Myocyte (in vitro differentiated cells): ENCODE measurements at places on chromosomes 5 and 9. TPM values are rescaled to one million over a fixed set of nuclear protein-coding genes. Genes with fewer than 3 reads are reported as not detected.

SLC1A1 gene
- 0.57 and 1.1 TPM in 2 replicates for total RNA-seq

CDH6 gene
- total RNA-seq = not detected in 2 replicates

RNF208 gene
- total RNA-seq = 0.21 and 0.36 TPM in 2 replicates

PRDM9 gene
- not detected in 2 replicates for total RNA-seq

OTP gene
- total RNA-seq = not detected in 2 replicates

PSMB7 gene
- total RNA-seq = 263 and 275 TPM in 2 replicates

SPEF2 gene
- 1.6 and 8.4 TPM in 2 replicates for total RNA-seq

NPR3 gene
- 1.0 and 1.1 TPM in 2 replicates for total RNA-seq

PRRC2B gene
- 83.5 and 84.8 TPM in 2 replicates for total RNA-seq

CENPK gene
- 0.96 and 1.5 TPM in 2 replicates for total RNA-seq

HAPLN1 gene
- 0.05 TPM in 1 of 2 replicates, not detected in the other for total RNA-seq

UBTD2 gene
- 40.5 and 45.2 TPM in 2 replicates for total RNA-seq

CD74 gene
- total RNA-seq = 1.3 and 2.9 TPM in 2 replicates

MIER3 gene
- total RNA-seq = 20.5 and 25.5 TPM in 2 replicates

FRRS1L gene
- not detected in 2 replicates for total RNA-seq

SYK gene
- not detected in 2 replicates for total RNA-seq

IFNA2 gene
- total RNA-seq = not detected in 2 replicates

PCDHB6 gene
- 1.5 and 2.3 TPM in 2 replicates for total RNA-seq

SLC25A2 gene
- total RNA-seq = 0.43 and 0.62 TPM in 2 replicates

IL5 gene
- not detected in 2 replicates for total RNA-seq
